Stimulated activated CD8-positive, alpha-beta memory T cell treated with anti-CD3 and anti-CD28 coated beads, Interleukin-15, amount 100 ng/mL, for 24 hours (primary cell): ENCODE measurements at places on chromosomes 1 and 21.

- no peak for DNase-seq
Measured at GRCh38 chr1:11664336-11665065, 501 bp downstream of the FBXO6 start.

- no peak for DNase-seq
Measured at GRCh38 chr1:107145637-107146036, 4.8 kb downstream of the NTNG1 start.

DNA sequence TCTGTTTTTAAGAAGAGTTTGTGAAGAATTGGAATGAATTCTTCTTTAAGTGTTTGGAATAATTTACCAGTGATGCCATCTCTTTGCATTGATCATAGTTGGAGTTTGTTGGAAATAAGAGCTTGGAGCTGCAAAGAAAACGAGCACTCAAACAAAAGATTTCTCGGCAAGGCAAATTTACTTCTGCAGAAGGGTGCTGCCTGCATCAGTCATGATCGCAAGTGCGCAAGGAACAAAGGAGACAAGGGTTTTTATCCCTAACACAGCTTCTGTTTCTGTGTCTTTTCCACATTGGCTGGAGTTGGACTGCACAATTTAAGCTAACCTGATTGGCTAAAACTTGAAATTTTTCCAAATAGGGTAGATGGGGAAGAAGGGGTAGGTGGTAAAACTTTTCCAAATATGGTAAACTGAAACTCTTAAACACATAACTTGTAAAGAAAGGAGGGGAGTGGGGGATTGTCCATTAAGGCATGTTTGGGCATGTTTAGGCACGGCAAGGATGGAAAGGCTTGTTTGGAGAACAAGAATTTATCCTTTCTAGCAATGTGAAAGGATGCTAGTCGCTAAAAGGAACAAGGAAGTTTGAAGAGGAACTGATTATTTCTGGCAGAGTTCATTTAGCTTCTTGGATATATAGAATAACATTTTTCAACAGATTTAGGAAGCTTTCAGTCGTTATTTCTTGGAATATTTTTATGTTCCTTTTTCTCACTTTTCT, 3.5 kb upstream of the AADACL4 start:
- DNase-seq = no peak

DNA sequence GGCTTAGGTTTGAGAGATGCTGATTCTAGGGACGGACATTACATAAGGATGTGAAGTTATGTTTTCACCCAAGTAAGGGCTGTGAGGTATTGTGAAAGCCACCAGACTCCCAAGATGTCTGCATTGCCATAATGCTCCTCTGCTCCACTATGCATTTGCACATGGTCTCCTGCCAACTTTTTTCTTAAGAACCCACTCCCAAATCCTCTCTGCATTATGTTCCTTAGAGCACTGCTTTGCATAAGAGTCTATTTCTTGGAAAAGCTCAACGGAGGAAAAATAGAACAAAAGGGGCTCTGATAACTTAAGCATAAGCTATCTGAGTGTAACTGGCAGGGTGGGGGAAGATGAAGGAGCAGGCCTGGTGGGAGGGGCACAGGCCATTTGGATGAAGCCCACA, 5.0 kb upstream of the CACNA1E start:
- no peak for DNase-seq

- DNase-seq = no peak
Measured at GRCh38 chr1:115536279-115536816, 105.4 kb upstream of the VANGL1 start.

DNA sequence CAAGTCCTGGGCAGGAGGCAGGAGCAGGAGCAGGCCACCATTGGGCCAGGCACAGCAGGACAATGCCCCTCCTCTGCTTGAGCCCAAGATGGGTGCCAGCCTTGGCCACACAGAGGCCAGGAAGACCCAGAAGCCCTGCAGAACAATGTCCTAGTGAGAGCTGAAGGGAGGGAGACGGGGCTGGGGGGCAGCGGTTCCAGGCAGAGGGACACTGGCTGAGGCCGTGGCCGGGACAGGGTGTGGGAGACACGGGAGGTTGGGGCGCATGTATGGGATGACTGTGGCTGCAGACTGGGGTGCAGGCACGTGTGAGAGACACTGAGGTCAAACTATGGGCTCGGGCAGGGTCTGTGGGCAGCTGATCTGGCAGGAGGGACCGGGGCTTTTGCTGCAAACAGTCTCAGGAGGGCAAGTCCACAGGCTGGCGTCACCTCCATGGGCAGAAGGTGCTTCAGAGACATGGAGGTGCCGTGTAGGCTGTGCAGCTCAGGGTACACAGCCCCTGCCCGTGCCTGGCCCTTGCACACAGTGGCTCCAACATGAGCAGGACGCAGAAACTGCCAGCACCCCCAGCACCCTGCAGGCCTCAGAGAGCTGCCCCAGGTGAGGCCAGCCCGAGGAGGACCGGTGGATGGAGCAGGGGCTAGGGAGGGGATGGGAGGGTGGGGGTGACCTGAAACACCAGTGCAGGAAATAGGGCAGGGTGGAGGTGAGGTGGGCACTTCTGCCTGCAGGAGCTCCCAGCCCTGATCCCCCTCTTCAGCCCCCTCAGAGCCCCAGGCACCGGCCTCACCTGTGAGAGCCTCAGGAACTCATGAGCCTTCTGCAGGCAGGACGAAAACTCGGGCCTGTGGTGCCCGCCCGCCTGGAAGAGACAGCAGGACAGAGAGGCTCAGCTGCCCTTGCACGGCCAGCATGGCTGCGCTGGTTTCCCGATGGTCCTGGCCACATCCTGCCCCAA, 19.5 kb downstream of the LSS start:
- no peak for DNase-seq

DNA sequence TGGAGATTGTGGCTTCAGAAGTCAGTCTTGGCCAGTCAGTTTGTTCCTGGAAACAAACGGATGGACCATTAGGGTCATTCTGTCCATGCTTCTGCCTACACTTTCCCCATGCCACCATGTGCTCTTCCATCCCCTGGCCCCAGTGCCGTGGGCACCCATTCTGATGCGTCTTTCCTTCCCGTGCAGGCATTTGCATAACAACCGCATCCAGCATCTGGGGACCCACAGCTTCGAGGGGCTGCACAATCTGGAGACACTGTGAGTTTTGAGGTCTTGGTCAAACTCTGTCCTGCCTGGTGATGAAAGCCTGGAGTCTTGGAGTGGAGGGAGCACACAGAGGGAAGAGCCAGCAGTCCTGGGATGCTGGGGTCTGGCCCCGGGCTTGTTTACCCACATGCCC, 61.1 kb downstream of the UBE2T start:
- DNase-seq = no peak

DNA sequence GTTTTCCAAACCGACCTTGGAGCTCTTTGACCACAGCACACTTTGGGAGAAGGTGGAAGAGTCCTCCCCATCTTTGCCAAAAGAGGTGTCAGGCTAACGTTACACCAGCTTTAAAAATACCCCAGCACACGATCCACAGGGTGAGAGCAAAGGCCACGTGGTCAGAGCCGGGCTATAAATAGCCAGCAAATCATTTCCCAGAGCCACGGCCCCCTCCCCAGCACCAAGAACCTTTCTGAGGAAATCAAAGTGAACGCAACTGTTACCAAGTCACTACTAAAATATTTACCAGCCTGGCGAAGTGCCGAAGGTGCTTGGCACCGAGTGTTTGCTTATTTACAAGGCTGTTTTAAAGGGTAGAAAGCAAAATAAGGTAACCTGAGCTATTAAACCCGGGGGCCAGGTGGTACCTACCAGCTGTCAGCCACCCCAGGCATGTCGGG, 72.4 kb downstream of the CASZ1 start:
- DNase-seq = no peak

GRCh38 chr1:230186003-230186863, 119.2 kb downstream of the GALNT2 start:
- DNase-seq = no peak

- DNase-seq = no peak
Measured at GRCh38 chr1:30232288-30232899, 491.0 kb downstream of the MATN1 start.

- no peak for DNase-seq
Measured at GRCh38 chr1:229582011-229582694, 23.6 kb upstream of the ABCB10 start.

DNA sequence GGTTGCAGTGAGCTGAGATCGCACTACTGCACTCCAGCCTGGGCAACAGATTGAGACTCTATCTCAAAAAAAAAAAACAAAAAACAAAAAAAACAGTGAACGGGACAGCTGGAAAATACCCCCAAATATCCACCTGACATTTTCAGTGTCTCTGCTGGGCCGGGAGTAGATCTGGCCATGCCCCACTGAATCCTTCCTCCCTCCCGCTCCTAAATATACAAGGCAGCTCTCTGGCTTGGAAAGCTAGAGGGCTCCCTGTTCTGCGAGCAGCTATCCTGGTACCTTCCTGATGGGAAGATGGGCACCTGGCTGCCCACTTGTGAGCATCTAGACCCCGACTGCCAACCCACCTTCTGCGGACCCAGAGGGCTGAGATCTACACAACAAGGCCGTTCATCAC, 21.4 kb downstream of the SPSB1 start:
- no peak for DNase-seq

- DNase-seq = no peak
Measured at GRCh38 chr21:28779914-28780313, 212.8 kb downstream of the LTN1 start.

DNA sequence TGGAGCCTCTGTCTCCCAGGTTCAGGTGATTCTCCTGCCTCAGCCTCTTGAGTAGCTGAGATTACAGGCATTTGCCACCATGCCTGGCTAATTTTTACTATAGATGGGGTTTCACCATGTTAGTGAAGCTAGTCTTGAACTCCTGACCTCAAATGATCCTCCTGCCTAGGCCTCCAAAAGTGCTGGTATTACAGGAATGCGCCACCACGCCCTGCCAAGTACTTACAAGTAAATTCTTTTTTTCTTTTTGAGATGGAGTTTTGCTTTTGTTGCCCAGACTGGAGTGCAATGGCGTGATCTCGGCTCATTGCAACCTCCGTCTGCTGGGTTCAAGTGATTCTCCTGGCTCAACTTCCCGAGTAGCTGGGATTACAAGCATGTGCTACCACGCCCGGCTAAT, 42.5 kb downstream of the RPRD2 start:
- no peak for DNase-seq

DNA sequence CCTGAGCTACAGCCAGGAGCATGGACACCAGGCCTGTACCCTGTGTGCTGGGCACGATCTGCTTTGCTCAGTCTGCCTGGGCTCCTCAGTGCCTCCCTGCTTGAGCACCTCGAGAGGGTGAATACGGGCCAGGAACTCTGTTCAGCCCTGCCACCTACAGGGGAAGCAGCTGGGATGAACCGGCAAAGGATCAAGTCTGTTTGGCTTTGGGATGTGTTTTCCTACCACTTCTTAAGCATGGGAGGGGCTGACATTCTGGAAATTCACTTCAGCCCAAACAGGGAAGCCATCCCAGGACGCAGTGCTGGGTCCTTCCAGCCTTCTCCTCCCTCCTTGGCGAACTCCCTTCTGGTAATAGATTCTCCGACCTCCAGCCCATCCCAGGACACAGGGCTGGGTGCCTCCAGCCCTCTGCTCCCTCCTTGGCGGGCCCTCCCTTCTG, 55.8 kb upstream of the SELENON start:
- DNase-seq = no peak

- no peak for DNase-seq
Measured at GRCh38 chr1:176919386-176920378, 244.8 kb downstream of the ASTN1 start.
